ENCODE measurements at places on chromosomes 1 and 21.

- no peak for DNase-seq
Observed at GRCh38 chr21:38067086-38067739, 151.0 kb upstream of the KCNJ6 start.

- DNase-seq: no peak
Observed at GRCh38 chr1:227396539-227397353, 78.5 kb upstream of the CDC42BPA start.

- no peak for DNase-seq
Observed at GRCh38 chr1:236099355-236099974, 34.6 kb upstream of the NID1 start.

- no peak for DNase-seq
Observed at GRCh38 chr1:93137604-93138292, 42.5 kb downstream of the TMED5 start.

DNA sequence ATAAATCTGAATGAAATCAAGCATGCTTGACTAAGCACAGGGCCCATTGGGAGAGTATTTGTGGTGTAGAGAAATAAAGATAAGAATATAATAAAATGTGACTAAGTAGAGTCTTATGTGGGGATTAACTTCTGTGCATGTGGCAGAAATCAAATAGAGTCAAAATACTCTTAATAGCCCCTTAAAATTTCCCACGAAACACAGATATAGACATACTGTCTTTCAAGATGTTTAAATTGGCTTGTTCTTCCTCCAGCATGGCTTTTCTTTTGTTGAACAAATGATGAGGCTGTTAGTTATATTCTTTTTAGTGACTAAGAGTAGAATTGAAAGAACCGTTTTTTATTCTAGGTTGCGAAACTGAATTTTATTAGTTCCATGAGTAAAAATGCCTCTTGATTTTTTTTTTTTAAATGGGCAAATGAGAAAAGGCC, 112.3 kb downstream of the RPS6KC1 start:
- no peak for DNase-seq

DNA sequence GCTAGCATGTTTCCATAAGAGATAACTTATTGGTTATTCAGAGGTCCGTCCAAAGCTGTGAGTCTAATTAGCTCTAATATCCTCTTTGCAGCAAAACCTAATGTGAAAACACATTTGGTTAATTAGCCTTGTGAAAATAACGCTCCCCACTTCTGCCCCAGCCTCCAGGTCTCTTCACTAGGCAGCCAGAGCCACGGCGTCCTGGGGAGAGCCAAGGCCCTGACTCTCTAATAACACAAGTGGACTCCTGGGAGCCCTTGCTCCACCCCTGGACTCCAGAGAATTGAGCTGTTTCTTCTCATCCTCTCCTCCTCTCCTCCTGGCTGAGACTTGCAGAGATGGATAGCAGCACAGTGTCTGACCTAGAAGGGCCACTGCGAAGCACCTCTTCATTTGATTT, 78.8 kb downstream of the CCDC185 start:
- no peak for DNase-seq

DNA sequence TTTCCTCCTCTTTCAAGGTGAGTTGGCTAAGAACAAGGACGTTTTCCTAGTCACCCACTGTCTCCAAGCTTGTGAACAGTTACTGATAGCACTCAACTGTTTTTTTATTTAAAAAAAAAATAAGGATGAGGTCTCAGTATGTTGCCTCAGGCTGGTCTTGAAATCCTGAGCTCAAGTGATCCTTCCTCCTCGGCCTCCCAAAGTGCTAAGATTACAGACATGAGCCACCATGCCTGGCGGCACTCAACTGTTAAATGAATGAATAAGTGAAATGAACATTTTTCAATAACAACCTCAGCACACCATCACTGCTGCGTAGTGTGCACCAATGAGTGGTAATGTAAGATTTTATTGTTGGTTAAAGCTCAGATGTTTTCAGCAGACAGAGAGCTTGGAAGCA, 214.1 kb upstream of the NRIP1 start:
- no peak for DNase-seq

- DNase-seq: no peak
Observed at GRCh38 chr1:217078078-217078690, 355.0 kb upstream of the ESRRG start.

- DNase-seq: no peak
Observed at GRCh38 chr21:44965251-44966022, 25.6 kb downstream of the SLX9 start.

DNA sequence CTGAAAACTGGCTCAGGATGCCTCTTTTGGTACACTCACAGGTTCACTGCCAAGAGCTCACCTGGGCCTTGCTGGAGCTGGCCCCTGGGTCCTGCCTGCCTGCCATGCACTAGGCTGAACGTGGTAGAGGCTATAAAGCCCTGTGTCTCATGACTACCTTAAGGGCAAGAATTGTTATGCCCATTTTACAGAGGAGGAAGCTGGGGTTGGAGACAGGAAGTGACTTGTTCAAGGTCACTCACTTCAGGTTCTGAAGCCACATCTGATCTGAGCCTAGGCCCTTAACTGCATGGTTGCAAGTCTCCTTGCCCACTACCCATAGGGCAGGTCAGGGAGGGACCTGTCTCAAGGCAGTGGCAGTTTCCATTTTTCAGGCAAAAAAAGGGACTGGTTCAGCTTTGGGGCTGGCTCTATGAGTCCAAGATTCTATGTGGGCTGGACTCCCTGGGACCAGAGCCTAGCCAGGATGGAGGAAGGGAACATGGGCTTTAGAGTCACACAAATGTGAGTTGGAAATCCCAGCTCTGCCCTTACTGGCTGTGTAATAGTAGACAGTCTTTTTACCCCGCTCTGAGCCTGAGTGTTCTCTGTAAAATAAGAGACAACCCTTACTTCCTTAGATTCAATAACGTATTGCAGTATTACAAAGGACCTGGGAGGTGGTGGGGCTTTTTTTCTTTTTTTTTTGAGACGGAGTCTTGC, 7.8 kb downstream of the STK40 start:
- DNase-seq: no peak

DNA sequence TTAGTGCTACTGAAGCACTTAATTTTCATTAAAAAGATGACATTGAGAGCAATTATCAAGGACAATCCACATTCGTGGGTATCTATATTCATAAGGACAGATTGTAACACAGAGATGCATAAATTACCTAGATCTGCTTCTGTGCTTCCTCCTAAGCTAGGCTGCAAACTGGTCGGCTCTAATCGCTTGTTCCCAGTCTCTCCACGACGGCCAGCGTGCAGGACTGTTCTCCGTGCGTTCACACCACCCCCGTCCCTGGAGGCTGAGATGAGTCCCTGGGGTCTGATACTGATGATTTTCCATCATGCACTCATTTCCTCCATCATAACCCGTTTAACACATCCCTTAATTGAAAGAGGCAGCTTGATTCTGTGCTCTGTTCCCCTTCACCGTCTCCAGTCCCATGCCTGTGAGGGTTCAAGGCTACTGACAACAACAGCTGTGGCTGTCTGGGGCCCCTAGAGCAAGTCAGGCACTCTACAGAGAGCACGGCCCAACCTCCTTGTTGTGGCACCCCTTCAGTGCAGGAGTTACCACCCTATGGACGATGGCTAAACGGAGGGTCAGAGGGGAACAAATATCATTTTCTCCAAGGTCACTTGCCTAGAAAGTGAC, 469.6 kb downstream of the NPHP4 start:
- DNase-seq: no peak

DNA sequence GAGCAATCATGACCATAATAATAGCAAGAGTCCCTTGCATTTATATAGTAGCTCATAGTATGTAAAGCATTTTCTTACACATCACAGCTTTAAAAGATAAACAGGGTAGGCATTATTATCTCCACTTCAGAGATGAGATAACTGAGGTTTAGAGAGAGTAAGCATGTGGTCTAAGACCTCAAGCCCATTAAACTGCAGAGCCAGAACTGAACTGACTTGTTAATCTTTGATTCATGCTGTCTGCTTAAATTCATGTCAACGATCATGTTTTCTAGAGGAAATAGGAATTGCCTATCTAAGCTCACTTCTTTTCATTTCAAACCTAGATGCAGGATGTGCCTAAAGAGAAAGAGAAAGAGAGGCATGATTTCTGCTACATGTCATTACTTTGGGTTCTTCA, 524.8 kb downstream of the PTPRC start:
- DNase-seq: no peak

DNA sequence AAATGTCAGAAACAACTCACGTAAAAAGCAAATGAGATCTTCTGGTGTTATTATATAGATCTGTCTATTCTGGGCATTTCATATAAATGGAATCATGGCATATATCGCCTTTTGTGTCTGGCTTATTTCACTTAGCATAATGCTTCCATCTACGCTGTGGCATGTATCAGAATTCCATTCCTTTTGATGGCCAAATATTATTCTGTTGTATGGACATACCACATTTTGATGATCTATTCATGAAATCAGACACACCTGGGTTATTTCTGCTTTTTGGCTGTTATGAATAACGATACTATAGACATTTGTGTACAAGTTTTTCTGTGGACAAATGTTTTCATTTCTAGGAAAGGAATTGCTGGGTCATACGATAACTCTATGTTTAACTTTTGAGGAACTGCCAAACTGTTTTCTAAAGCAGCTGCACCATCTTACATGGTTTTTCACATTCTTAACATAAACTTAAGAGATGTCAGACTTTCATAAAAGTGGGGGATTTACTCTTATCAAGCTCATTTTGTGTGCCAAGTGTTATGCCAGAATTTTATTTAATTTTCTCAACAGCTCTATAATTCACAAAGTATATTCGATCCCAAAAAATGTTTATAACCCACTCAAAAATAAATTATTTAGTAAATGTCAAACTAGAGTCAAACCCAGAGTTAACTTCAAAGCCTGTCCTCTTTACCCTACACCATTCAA, 7.6 kb downstream of the ENAH start:
- DNase-seq: no peak

- DNase-seq: no peak
Observed at GRCh38 chr1:150118716-150119115, 31.0 kb upstream of the PLEKHO1 start.

DNA sequence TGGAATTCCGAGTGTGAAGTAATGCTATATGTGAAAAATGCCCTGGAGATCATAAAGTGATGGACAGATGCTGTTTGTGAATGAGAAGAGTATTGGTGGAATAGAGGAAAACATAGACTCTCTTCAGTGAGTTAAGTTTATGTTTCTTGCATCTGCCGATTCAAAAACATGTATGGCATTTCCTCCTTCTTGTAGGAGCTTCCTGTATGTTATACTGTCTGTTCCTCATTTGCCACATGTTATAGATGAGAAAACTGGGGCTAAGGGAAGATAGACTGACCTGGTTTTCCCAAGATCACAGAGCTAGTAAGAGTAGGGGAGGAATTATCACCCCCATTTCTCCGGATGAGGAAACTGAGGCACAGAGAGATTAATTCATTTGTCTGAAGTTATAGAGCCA, 41.1 kb upstream of the IL20 start:
- DNase-seq: no peak

- no peak for DNase-seq
Observed at GRCh38 chr1:147500309-147500839, 40.9 kb upstream of the BCL9 start.

GRCh38 chr1:204829133-204829825, 41.4 kb upstream of the NFASC start:
- no peak for DNase-seq

- no peak for DNase-seq
Observed at GRCh38 chr1:60746278-60746791, 336.0 kb upstream of the NFIA start.

DNA sequence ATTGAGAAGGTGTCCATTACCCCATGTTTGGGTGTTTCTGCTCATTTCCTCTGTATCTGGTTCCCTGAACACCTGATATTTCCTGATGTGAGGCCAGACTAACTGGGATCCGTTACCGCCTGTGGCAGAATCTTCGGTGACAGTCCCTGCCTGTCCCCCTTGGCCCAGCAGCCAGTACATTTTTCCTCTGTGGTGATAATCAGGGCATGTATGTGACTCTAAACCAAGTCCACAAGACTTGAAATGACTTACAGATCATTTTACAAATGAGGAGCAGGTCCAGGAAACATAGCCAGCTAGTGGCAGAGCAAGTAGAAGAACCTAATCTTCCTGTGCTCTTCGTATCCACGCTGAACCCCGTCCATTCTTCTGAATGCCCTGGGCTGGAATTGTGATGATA, 143.5 kb upstream of the IPO9 start:
- no peak for DNase-seq

GRCh38 chr1:109094871-109095270, 4.3 kb downstream of the TMEM167B start:
- DNase-seq: no peak

DNA sequence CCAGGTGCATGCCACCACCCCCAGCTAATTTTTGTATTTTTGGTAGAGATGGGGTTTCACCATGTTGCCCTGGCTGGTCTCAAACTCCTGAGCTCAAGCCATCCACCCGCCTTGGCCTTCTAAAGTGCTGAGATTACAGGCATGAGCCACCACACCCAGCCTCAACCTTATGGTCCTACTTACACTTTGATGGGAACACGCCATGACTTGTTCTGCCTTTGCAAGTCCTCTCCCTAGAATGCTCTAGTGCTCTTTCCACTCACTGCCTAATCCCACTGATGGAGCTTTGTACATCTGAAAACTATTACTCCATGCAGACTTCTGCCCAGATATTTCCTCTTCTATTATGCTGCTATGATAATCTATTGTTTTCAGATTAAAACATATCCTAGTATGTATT, 174.3 kb downstream of the DAB1 start:
- no peak for DNase-seq

GRCh38 chr1:67609577-67610341, 75.2 kb upstream of the GADD45A start:
- DNase-seq: no peak

DNA sequence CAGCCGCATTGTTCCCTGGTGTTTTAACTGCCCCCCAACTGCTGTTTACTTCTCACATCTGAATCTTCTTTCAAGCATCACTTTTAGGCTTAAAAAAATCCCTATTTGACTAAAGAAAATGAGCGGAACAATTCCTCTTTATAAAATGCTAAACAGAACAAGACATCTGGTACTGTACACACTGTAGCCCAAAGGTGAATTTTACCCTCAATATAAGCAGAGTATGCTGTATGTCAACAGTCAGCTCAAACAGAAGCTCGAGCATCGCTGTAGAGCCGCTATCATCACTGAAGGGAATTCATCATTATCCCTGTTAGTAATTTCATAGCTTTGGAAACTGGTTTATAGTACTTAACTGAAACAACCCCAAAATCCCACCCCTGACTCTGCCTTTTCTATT, 85.3 kb downstream of the LRRC8D start:
- no peak for DNase-seq

GRCh38 chr21:41747943-41748738, 18.7 kb downstream of the RIPK4 start:
- DNase-seq: no peak

- no peak for DNase-seq
Observed at GRCh38 chr1:184492536-184492935, 105.7 kb downstream of the C1orf21 start.

GRCh38 chr1:97901017-97901658, 19.7 kb downstream of the DPYD start:
- no peak for DNase-seq

DNA sequence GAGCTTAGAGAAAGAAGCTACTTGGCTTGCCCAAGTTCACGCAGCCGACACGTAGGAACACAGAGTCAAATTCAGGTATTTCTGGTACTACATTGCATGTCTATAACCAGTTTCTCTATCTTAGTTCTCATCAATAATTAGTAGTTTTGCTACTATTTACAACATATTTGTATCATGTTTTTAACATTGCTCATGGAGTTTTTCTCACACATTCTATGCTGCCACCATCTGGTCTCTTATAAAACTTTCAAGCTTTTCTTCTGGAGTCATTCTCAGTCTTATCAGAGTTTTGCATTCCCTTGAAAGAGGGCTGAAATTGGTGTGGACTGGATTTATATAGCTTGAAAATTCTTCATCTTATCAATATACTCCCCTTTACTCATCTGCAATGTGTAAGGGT, 118.8 kb upstream of the PALMD start:
- no peak for DNase-seq

GRCh38 chr1:114263343-114263742, 109.7 kb upstream of the SYT6 start:
- no peak for DNase-seq
